ENCODE measurements at places on chromosomes 3 and 15.

DNA sequence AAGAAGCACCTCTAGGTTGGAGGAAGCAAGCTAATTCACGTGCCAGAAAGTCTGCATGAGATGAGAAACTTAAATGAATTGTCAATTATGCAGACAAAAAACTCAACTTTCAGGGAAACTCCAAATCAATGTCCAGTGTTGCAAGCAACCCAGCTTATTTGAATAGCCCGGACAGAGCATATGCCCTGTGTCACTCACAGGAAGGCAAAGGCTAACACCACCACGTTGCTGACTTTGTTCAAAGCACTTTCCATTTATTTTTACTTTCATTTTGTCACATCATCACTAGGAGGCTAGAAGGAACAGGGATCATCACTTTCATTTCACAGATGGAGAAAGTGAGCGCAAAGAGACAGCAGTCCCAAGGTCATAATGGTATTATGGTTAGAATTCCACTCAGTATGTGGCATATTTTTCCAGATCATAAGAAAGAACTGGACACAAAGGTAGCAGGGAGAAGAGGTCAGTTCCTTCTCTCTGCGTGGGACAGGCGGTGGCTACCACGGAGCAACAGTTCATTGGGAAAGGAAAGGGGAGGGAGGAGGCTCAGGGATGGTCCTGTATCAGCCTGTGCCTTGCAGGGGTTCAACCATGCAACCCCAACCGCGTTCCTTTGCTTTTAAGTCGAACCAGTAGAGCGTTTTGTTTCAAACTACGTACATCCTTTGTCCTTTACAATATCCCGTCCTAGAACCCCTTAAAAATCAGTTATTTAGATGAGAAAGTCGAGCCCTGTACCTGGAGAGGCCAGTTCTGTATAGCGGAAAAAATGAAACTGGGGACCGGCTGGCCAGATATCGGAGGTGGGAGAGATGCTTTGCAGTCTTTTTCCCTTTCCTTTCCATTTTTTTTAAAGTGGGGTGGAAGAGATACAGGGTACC is 1.1 kb downstream of the HEG1 start:
- no peak for DNase-seq

- DNase-seq, result no peak
Measured at GRCh38 chr15:69857686-69858391, 239.9 kb downstream of the TLE3 start.

- no peak for DNase-seq
Measured at GRCh38 chr3:72597756-72598195, 250.5 kb downstream of the SHQ1 start.

GRCh38 chr3:172224560-172225214 is 185.3 kb downstream of the FNDC3B start:
- no peak for DNase-seq
